ENCODE measurements at places on chromosomes 2 and 18.

DNA sequence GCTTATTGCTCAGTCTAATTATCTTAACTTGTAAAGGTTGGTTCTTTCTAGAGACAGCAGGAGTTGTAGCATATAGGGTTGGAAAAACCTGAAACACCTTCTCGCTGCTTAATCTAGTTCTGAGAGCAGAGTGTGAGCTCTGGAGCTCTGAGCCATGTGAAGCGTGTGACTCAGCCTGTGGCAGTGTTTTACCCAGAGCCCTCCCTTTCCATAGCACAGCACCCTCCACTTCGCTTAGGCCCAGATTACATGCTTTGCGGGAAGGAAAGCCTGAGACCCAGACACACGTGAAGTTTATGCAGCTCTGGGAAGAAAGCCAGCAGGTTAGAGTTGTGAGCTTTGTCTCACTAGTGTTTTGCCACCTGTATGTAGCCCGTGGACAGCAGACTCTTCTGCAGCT lies 74.5 kb downstream of the INPP4A start:
- DNase-seq, result no peak

DNA sequence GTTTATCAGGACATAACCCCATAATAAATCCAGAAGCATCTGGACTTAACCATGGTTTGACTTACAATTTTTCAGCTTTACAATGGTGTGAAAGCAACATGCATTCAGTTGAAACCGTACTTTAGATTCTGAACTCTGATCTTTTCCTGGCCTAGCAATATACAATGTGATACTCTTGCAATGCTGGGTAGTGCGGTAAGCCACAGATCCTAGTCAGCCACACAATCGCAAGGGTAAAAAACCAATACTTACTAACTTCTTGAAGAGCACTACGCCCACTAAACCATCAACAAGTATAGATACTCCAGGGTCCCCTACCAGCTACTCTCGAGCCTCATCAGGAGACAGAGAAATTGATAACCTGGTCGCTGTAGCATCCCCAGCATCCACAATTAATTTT lies 71.0 kb upstream of the CCDC150 start:
- DNase-seq, result no peak

DNA sequence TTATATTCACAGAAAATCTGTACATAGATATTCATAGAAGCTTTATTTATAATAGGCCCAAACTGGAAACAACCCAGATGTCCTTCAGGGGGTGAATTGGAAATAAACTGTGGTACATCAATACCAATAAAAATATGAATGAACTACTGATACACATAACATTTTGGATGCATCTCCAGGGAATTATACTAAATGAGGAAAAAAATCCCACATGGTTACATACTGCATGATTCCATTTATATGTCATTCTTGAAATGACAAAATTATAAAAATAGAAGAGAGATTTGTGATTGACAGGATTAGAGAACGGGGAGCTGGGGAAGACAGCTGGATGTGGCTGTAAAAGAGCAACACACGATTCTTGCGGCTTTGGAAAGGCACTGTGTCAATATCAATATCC lies 435.0 kb downstream of the TMEM182 start:
- DNase-seq, result no peak

DNA sequence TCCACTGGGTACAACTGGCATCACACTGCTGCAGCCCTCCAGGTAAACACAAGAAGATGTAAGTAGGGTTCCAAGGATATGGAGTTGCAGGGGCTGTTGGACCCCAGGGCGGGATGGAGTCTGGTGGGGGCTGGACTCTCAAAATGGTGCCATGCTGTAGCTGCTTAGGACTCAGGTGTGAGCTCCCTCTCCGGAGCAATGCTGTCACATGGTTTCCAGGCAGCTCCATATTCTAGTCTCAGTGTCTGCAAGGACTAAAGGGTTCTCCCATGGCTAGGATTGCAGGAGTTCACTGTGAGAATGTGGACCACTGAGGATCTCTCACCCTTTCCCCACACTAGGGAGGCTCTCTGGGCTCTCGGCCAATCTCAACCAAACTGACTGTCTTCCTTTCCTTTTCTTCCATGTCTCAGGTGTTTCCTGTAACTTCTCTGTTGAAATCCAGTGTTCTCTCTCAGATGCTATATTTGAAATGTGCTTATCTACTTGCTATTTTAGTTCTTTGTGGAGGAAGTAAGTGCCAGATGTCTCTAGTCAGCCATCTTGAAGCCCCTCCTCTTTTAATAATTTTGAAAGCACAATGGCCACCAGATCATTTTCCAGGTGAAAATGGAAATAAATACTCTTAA lies 57.6 kb downstream of the CCNT2 start:
- DNase-seq, result peak; percentile 41

- DNase-seq, result no peak
These were observed 90.9 kb upstream of the ID2 start for GRCh38 chr2:8590938-8591337.

- no peak for DNase-seq
These were observed 139.6 kb upstream of the MYCN start for GRCh38 chr2:15800495-15801329.

GRCh38 chr2:19611491-19612332 lies 253.3 kb upstream of the OSR1 start:
- peak; percentile 10 for DNase-seq

- peak; percentile 43 for DNase-seq
These were observed 25.0 kb upstream of the RAPGEF4 start for GRCh38 chr2:172710584-172711047.

DNA sequence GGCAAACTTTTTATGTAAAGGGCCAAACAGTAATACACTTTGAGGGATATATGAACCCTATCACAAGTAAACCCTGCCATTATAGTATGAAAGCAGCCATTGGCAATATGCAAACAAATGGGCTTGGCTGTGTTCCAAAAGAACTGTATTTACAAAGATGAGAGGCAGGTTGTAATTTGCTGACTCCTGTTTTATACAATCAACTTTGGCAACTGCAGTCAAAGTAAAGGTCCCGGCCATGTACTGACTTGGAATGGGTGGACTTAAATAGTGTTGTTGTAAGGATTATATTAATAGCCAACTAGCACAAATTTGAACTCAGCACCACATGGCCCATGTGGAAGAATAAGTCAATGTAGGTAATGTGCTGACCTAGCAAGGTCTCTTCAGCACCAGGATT lies 223.4 kb downstream of the WDPCP start:
- DNase-seq, result no peak

GRCh38 chr2:74333896-74334586 lies 9.2 kb downstream of the SLC4A5 start:
- DNase-seq, result no peak

GRCh38 chr2:64404002-64404731 lies 49.8 kb upstream of the LGALSL start:
- no peak for DNase-seq

GRCh38 chr2:166727095-166727494 lies 161.2 kb upstream of the XIRP2 start:
- DNase-seq, result peak; percentile 41

- no peak for DNase-seq
These were observed 34.8 kb upstream of the FAM110C start for GRCh38 chr2:80971-81736.

GRCh38 chr2:229431327-229431954 lies 160.4 kb upstream of the PID1 start:
- peak; percentile 43 for DNase-seq

GRCh38 chr2:19671916-19672315 lies 229.9 kb downstream of the TTC32 start:
- no peak for DNase-seq

DNA sequence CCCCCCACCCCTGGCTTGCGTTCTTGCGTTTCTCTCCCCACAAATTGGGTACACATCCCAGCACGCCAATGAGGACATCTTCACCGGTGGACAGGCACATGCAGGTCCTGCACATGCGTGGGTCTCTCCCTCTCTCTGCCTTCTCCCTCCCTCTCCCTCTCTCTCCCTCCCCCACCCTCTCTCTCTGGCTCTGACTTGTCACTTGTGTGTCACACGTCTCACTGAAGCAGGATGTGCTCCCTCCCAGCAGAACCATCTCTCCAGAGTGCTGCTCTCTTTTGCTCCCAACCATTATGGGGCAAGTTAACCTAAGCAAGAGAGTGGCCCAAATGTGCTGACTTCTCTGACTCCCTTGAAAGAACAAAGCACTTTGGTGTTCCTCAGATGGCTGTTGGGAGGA lies 120.8 kb upstream of the CAB39 start:
- DNase-seq, result no peak

DNA sequence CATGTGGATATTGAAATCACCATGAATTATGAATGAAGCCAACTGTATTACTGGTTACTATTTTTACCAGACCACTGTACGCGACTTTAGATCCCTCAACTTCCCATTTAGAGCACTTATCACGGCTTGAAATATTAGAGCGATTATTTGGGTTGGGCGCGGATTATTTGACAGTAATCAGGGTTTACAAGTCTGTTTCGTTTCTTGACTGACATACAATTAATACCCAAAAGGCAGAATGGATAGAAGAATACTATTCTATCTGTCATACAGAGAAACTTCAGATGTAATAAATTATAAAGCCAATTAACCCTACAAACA lies 496 bp upstream of the NAPG start:
- no peak for DNase-seq

GRCh38 chr2:162233197-162233596 lies 10.0 kb downstream of the FAP start:
- no peak for DNase-seq

- DNase-seq, result peak; percentile 70
These were observed 92.8 kb upstream of the OTOS start for GRCh38 chr2:240232961-240233884.

- no peak for DNase-seq
These were observed 20.4 kb downstream of the ATP6V1B1 start for GRCh38 chr2:70956141-70956540.

DNA sequence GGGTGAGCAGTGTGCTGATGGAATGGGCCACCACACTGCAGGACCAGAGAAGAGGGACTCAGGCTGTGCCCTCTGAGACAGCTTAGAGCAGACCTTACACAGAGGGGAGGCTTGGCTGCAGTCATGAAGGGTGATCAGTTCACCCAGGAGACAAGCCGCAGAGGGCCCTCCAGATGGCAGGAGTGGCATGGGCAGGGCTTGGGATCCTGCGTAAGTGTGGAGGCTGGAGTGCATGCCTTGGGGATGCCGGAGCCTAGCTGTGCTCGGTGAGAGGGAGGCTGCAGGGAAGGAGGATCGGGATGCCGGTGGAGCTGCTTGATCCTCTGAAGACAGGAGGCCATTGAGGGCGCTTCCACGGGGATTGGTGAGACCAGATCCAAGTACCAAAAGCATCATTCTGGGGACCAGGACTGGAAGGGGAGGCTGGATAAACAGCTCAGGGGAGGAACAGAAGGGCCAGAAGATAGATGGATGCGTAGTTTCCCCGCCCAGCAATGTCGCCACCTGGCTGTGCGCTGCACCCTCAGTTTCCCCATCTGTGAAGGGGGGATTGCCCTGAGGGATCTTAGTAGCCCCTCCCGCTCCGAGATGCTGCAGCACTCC lies 163.4 kb downstream of the INHBB start:
- DNase-seq, result no peak

GRCh38 chr2:175152242-175152641 lies 15.8 kb downstream of the ATF2 start:
- DNase-seq, result no peak

DNA sequence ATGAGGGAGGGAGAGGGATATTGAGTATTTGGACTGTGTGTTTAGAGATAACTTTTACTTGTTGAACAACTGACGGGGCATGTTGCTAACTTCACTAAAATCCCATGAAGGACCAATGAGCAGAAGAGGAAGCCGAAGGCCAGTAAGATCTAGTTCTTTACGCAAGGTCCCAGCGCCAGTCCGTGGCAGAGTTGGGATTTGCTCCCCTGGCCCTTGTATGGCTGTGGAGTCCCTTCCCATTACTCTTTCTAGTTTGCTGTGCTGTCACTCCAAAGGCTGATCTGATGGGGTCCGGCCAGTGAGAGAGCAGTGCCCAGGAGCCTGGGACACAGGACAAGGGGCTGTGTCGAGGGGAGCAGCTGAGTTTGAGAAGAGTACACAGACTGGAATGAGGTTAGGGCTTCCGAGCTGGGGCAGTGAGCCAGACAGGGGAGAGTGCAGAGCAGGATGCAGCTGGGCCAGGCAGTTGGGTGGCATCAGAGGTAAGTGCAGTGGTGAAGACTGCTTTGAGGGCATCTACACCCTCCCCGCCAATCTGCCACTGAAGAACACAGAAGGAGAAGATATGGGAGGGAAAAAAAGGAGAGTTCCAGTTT lies 692.9 kb upstream of the HS6ST1 start:
- no peak for DNase-seq

- DNase-seq, result no peak
These were observed 1003.8 kb upstream of the DDX18 start for GRCh38 chr2:116810645-116811044.

DNA sequence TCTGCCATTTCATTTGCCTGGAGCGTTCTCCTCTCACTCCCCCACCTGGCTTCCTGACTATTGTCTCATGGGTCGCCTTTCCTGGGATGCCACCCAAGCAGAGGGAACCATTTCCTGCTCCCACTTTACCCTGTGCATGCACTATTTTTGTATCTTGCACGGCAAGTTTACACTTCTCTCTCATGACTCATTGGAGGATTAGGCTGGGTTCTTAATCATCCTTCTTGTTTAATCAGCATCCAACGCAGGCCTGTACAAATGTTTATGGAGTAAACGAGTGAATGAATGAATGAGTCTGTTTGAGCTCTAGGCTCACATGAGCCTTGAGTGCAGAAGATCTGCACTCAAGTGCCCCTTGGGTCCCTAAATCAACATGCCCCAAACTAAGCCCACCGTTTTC lies 3.8 kb upstream of the ARHGAP25 start:
- DNase-seq, result no peak

DNA sequence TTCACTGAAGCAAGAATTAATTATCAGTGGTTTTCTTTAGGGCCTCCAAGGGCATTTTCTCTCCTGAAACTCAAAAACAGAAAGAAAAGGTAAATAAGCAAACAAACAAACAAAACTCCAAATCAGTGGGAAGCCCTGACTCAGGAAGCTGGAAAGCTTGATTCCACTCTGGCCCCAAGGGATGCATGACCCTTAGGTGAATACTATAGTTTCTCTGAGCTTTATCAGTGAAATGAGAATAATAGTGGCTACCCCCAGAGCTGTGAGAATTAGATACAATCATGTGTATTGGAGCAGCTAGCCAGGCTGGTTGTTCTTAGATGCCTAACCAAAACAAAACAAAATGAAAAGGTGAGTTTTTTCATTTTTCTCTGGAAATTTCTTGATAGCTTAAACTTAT lies 585.1 kb downstream of the CNTNAP5 start:
- no peak for DNase-seq

DNA sequence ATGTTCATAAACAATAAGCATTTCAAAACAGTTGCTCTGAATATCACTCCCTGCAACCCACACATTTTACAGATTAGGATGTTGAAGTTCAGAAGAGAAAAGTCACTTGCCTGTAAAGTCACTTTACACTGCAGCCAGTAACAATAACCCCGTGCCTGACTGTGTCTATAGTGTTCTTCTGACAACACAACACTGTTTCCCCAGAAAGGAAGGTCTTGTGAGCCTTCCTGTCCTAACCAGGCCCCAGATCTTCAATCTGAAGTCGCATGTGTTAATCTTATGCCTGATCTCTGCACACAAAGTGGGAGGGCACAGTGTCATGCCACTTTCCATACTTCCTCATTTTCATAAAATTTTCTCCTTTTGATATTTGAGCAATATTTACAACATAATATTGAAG lies 120.2 kb downstream of the FEZ2 start:
- no peak for DNase-seq

GRCh38 chr2:37358466-37358865 lies 14.0 kb downstream of the QPCT start:
- peak; percentile 57 for DNase-seq

GRCh38 chr2:111186121-111186715 lies 65.5 kb downstream of the BCL2L11 start:
- DNase-seq, result no peak

Measured in MM.1S (cell line).